ENCODE measurements at places on chromosomes 2 and 18. TPM values are rescaled to one million over a fixed set of nuclear protein-coding genes. Genes with fewer than 3 reads are reported as not detected.
A peak's percentile ranks its signal among the peaks of the same experiment; 100 is the strongest.

GRCh38 chr2:155060896-155061295, 362.4 kb downstream of the KCNJ3 start:
- DNase-seq, result no peak

GRCh38 chr18:7904529-7904928, 337.4 kb downstream of the PTPRM start:
- no peak for DNase-seq

- no peak for DNase-seq
These were observed 13.1 kb downstream of the HS6ST1 start for GRCh38 chr2:128305555-128306080.

- DNase-seq, result peak; percentile 64
These were observed 642 bp upstream of the SRSF7 start for GRCh38 chr2:38751596-38752410.

- DNase-seq, result no peak
These were observed 112.7 kb upstream of the SERPINE2 start for GRCh38 chr2:224151680-224152310.

DNA sequence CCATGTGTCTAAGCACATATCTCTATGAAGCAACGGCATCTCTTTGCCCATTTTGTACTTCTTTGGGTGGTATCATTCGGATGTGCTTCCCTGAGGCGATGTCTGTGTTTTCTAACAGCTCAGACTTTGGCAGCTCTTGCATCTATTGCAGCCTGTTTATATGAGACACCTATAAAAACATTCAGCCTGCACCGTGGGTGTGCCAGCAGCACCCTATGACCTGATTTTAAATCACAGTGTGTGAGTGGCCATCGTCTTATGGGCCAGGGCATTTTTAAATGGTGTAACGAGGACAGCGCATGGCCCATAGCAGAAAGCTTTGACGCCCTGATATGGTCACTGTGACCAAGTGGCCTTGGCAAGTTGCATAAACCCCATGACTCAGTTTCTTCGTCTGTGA, 12.9 kb downstream of the NPAS2 start:
- no peak for DNase-seq

DNA sequence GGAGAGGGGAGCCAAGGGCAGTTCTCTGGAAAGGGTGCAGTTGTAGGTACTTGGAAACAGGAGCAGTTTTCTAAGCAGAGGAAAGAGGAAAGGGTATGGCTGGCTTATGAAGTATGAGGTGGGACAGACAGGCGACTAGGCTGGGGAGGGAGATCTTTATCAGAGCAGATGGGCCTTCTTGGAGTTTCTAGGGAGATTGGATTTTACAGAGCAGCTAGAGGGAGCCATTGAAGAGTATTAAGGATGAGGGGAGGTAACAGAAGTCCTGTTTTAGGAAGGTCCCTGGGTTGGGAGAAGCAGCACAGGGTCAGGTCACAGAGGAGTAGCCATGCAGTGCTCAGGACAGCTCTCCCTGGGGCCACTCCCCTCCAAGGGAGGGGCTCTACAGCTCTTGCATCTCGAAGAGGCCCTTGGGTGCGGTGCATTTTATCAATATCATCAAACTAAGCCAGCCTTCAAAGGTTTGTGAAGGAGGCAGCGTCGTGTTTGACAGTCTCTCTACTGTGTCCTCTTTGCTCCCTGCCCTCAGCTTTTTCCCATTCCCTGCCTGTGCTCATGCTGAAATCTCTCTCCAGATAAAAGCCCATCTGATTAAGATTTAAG, 154.3 kb downstream of the SETBP1 start:
- DNase-seq, result no peak

- no peak for DNase-seq
These were observed 22.7 kb downstream of the BCL11A start for GRCh38 chr2:60530660-60531281.

GRCh38 chr18:54672109-54672508, 81.1 kb downstream of the DYNAP start:
- DNase-seq, result no peak

GRCh38 chr2:10001586-10001985, 41.8 kb upstream of the KLF11 start:
- DNase-seq, result no peak

- peak; percentile 12 for DNase-seq
These were observed 1.2 kb downstream of the BMPR2 start for GRCh38 chr2:202377207-202377761.

DNA sequence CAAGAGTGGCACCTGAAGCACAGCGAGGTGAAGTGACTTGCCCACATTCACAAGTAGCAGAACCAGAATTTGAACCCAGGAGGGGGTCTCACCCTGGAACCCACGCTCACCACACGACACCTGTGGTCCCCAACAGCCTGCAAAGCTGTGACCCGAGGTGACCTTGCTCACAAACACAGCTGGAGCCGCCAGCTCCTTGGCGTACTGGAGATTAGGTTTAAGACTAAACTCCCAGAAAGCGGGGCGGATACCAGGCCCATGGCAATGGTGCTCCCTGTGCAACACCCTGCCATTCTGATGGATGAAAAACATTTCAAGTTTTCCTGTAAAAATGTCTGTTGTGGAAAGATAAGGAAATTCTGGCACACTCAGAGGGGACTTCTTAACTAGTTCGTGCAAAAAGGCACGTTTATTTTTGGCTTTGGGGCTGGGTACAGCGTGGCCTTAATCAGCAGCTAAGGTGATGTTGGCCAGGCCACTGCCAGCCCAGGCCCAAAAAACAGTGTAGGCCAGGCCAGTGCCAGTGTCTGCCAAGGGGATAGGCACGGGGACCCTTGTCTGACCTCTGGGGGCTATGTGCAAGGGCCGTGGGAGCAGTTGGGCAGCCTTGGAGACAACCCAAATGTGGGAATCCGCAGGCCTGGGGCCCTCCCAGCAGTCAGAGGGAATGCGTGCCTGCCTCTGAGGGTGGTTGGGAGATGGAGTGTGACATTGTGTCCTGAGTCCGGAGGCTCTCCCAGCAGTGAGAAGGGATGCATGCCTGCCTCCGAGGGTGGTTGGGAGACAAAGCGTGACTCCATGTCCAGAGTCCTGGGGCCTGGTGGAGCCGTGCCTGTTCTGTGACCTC, 185.0 kb upstream of the HS6ST1 start:
- DNase-seq, result no peak

DNA sequence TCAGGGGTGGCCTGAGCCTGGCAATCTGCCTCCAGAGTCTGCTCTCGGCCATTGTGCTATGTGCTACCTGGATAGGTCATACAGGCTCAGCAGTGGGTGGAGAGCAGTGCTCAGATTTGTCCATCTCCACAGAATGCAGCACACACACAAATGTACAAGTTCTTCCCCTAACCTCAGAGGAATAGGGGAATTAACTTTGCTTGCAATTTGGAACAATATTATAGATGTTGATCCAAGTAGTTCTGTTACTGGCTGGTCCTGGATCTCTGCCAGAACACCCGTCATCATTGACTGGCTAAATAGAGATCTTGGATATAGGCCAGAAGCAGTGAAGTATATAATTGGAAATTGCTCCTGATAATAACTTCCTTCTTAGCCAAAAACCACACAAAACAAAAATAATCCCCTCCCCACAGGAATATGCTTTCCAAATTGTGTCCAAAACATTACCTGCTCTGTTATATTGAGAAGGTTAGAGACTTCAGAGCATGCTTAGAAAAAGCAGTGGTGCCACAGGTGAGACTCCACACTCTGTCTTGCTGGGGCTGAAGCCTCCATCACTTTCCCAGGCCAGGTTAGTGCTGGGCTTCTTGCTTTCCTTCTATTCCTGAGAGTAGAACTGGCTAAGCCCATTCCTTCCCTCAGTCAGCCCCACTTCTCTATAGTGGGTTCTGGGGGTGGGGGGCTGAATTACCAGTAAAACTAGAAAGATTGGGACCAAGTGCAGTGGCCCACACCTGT, 38.8 kb downstream of the NCAPH start:
- DNase-seq, result no peak

DNA sequence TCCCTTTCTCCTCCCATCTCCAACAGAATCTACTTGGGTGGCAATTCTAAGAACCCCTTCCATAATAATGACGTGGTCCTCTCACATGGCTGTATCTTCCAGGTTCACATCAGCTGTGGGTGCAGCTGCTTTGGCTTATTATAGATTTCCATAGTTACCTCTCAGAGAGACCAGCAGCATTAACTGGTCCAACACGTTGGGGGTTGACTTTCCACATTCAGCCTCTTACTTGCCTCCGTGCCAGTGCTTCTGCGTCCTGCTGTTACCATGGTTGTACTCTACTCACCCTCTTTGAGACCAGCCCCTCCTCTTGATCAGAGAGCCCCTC, 570.7 kb downstream of the PLCL1 start:
- no peak for DNase-seq

DNA sequence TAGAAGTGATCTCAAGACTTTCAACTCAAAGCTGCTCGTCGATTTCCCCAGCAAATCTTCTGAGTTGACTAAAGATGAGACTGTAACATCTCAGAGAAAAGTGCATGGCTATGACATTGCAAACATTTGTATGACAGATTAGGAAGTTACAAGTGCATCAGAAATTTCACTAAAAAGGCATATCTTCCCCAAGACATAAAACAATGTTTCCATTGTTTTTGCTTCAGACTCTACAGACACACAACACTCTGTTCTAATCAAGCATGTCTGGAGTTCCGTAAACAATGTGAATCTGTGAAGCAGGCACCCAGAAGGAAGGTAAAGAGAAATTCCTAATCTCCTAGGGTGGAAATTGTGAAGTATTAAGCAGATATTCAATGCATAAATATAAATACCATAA, 144.6 kb upstream of the LYPD1 start:
- DNase-seq, result no peak

GRCh38 chr18:58046093-58046793, 2.2 kb downstream of the NEDD4L start:
- no peak for DNase-seq

DNA sequence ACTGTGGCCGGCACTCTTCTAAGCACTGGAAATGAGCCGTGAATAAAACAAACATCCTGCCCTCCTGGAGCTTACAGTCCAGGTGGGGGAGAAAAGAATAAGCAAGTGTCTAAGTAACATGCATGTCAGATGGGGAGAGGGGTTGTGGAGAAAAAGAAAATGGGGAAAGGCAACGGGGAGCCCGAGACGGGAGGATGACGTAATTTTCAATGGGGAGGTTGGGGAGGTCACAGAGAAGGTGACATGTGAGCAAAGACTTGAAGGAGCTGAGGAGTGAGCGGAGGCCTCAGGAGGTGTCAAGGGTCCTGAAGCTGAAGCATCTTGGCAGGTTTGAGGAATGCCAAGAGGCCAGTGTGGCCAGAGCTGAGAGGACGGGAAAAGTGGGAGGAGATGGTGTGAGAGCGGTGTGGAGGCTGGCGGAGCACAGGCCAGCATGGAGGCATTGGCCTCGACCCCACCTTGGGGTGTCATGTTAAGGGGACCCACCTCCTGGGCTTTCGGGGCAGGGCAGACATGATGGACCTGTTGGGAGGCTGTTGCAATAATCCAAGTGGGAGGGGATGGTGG, 15.0 kb upstream of the NTSR2 start:
- no peak for DNase-seq

DNA sequence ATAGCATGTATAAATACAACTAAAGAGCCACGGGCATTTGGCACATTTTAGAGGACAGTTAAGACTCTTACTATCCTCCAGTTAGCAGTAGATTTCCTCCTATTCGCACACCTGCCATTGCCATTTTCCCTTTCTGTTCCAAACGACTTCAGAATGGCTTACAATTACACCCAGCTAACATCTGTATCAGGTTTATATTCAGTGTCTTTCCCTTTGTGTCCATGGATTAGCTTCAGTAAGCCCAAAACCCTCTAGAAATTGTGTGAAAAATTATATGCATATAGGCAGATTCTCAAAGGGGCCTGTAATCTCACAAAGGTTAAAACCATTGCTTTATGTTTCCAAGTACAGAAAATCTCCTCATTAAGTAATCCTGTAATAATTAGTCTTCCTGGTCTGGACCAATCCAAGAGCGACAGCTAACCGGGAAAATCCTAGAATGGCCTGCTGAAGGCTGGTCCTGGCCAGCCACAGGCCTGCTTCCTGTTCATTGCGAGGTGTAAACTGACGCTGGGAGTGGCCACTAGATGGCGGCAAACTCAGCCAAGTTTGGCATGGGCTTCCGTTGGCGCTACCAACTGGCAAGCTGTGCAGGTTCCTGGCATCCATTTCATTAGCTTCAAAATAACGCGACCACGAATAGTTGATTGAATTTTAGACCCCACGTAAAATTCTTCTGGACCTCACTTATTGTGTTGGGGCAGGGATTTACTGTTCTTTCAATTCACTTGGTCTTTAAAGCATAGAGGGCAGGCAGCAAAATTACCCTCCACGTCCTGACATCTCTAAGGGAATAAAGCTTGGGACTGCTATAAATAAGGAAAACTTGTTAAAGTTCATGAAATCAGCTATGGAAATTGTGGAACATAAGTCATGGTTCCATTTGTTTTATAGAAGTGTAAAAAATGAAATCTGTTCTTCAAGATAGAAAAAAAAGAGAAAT, 17.1 kb downstream of the ARHGAP25 start:
- peak; percentile 97 for DNase-seq

- no peak for DNase-seq
These were observed 37.2 kb upstream of the SLC35G4 start for GRCh38 chr18:11572201-11572600.

- DNase-seq, result no peak
These were observed 84.8 kb upstream of the BCL2L11 start for GRCh38 chr2:111035830-111036441.

GRCh38 chr2:164913640-164914350, 41.5 kb downstream of the SLC38A11 start:
- DNase-seq, result no peak

- no peak for DNase-seq
These were observed 984.5 kb downstream of the TSN start for GRCh38 chr2:122739732-122740593.

DNA sequence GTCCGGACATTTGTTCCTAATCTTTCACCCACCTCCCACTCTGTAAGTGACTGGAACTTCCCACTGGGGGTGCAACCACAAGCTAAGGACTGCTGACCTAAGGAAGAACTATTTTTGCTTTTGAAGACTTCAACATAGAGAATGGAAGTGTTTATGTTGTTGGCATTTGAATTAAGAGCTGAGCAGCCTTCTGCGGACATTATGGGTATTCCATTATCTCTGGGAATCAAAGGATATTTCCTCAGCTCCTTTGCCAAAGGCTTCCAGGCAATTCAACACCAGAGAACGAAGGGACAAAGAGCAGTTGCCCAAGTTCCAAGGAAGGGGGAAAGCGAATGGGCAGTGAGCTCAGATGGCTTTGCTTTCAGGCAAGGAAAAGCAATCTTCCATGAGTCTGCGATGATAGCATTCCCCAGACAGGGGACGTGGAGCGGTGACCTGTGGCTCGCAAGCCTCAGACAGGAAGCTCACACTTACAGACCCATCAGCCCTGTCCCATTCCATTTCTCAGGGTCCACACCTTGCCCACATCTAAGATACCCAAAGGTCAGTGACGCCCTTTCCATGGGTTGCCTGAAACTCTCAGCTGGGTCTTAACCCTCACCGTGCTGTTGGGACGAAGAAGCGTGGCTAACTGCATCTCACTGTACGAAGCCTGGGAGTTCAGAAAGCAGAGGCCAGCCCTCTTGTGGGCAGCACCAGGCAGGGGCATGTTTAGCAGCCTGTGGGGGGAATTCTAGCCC, 116.8 kb downstream of the COPS8 start:
- no peak for DNase-seq

Gene PROM2
- 1.2 TPM for total RNA-seq

Gene AAMP
- total RNA-seq, result 75.8 TPM

Gene C2orf72
- 2.6 TPM for total RNA-seq

Gene C2orf78
- not detected for total RNA-seq

Gene TRIM43
- total RNA-seq, result not detected

Gene KCNF1
- total RNA-seq, result not detected

Gene KIF3C
- 3.6 TPM for total RNA-seq

Gene CAVIN2
- not detected for total RNA-seq

Gene SLC16A14
- 2.3 TPM for total RNA-seq

Gene IL37
- total RNA-seq, result not detected
